ENCODE measurements at places on chromosomes 7 and 10.

DNA sequence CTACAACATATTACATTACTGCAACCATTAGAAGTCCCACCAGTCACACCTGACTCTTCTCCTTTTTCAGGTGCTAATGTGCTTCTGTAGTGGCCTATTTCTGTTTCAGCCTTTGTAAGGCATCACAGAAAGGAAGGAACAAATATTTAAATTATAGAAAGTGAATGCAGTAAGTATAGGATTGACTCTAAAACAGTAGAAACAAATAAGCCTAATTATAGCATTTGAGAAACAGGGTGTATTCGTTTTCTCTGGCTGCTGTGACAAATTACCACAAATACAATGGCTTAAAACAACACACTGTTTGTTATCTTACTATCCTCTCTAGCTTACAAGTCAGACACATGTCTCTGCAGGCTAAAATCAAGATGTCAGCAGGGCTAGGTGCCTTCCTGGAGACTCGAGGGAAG, 69.4 kb downstream of the CCSER2 start:
- DNase-seq: no peak

- DNase-seq: no peak
Observed at GRCh38 chr10:86599729-86600128, 54.6 kb upstream of the OPN4 start.

GRCh38 chr7:103905997-103906396, 83.5 kb downstream of the RELN start:
- DNase-seq: no peak

DNA sequence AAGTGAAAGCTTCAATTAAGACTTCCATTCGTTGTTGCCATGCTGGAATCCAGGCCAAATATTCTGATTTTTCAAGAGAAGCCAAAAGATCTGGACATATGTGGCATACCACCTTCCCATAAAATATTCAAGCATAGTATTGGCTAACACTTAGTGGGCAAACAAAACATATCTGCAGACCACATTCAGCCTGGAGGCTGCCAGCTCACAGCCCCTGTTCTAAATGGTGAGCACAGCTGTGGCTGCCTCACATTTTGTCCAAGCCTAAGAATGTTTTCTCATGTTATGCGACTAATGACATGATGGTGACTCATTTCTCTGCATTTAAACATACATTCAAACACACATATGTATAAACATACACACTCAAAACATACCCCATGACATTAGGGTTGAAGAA, 10.6 kb upstream of the CALU start:
- no peak for DNase-seq

- no peak for DNase-seq
Observed at GRCh38 chr10:84118395-84119006, 20.8 kb upstream of the GHITM start.

GRCh38 chr7:140360697-140361229, 37.6 kb downstream of the SLC37A3 start:
- DNase-seq: no peak

DNA sequence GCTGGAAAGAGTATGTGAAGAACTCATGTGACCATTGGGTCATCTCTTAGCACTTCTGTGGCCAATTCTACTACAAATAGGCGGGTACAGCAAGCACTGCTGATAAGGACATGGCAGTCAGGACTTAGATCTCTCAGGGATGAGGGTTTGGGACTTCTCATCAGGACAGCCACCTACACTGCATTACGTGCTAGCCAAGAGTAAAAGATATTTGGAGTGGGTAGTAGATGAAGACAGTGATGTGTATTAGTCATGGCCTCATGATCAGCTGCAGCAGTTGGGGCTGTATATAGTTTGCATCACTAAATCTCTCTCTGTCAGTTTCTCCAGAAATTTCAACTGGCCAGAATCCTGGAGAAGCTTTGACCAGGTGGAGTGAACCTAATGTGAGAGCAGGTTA, 9.2 kb downstream of the TAS2R60 start:
- DNase-seq: no peak

All from activated CD4-positive, alpha-beta T cell treated with anti-CD3 and anti-CD28 coated beads for 24 hours (primary cell).